ENCODE measurements at places on chromosomes 5 and 9.

GRCh38 chr5:1310118-1310517 is 15.2 kb upstream of the TERT start:
- no peak for DNase-seq

DNA sequence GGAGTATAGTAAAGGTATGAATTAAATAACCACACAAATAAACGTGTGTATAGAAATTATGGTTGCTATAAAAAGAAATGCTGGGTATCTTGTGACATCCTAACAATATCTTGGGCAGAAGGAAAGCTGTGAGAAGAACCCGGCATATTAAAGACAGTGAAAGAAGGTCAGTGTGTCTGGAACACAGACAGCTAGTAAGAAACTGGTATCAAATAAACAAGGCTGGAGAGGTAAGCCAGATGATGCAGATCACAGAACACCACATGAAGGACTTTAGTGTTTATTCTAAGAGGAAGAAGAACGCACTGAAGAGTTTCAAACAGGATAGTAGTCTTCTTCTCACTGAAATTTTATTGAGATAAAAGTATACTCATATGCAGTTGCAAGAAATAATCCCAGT is 24.4 kb downstream of the TMEM245 start:
- no peak for DNase-seq

DNA sequence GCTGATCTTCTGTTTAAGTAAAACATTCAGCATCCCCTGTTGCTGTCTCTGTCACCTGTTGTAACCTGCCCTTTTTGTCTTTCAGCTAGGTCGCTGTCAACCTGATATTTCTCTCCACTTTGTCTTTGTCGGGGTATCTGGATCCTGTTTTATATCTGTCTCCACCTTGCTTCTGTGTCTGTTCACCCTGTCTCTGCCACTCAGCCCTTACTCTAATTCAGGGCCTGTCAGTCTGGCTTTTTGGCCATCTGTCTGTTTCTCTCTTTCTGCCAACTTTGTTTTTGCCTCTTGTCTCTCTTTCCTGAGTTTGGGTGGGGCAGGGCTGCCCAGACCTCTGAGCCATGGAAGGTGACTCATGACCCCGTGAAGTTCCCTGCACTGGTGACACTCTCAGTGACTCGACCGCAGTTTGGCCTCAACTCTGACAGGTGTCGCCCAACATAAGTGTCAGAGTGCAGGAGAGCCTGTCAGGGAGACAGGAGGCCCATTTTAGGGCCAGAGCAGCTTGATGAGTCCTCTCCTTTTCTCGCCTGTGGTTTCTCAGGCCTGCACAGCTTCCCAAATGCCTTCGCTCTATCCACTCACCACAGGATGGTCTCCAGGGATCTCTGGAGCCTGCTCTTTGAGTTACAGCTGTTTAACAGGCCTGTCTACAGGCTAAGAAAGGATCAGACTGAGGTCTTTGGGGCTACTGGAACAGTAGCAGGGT is 868 bp downstream of the ZBTB43 start:
- peak; percentile 73 for DNase-seq

GRCh38 chr5:140828362-140828737 is 590 bp downstream of the PCDHA6 start:
- no peak for DNase-seq

DNA sequence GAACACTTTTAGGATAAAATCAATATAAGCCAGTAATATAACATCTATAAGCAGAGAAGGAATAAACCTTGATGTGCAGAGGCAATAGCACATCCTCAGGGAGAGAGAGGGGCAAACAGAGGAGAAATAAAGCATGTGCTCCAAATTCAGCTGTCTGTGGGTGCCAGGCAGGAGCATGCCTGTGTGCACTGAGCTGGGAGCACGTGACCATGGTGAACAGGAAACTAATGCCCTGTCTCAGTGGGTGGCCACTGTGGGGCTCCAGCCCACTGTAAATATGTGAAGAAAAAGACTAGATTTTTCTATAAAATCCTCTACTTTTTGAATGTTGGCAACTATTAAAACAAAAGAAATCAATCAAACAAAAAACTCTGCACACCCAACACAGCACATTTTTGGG is 55.3 kb downstream of the FYB1 start:
- DNase-seq = no peak

GRCh38 chr5:127700237-127700766 is 2.9 kb upstream of the CCDC192 start:
- DNase-seq = no peak
